Upper lobe of left lung (tissue), 6 donors: ENCODE measurements at places on chromosomes 3 and 15. TPM values are rescaled to one million over a fixed set of nuclear protein-coding genes. Genes with fewer than 3 reads are reported as not detected.

XYLB gene
- 7.3 TPM for total RNA-seq

CD80 gene
- total RNA-seq, result 7.9 TPM

GHSR gene
- total RNA-seq, result not detected

- H3K27ac ChIP-seq, result no peak overlapping the region
- DNase-seq, result no peak
- no peak overlapping the region for H3K4me3 ChIP-seq
- H3K27me3 ChIP-seq, result no peaks in the 10 kb centered on the region
Observed at GRCh38 chr15:72534523-72534922, 60.4 kb downstream of the ARIH1 start.

DNA sequence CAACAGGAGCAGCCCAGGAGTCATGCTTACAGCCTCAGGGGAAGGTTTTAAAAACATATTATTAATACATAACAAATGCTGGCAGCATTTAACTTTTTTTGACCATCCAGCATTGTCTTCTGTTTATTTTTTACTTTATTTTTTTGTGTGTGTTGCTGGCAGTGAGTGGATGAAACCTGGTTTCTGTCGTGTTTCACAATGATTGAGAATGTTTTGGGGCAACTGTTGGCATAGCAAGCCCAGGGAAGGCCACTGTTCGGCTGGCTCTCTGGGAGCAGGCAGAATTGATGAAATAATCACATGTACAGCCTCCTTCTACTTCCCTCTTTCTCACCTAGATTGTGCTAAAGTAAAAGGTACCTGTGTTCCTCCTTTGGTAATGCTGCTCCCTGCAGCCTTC is 190.2 kb downstream of the NR1D2 start:
- no peaks in the 10 kb centered on the region for H3K27me3 ChIP-seq
- H3K4me1 ChIP-seq, result peaks cover 3% of the 10 kb centered on the region
- H3K36me3 ChIP-seq, result no peaks in the 10 kb centered on the region
- H3K27ac ChIP-seq, result no peak overlapping the region

THRB gene
- 5.5 TPM for total RNA-seq

- H3K4me1 ChIP-seq, result peaks cover 19% of the 10 kb centered on the region
- DNase-seq, result no peak
- H3K27ac ChIP-seq, result no peak overlapping the region
- no peaks in the 10 kb centered on the region for H3K36me3 ChIP-seq
- H3K4me3 ChIP-seq, result no peak overlapping the region
Observed at GRCh38 chr3:120443626-120444123, 7.1 kb downstream of the FSTL1 start.
